Panc1 (cell line): ENCODE measurements at places on chromosomes 13 and 19. TPM values are rescaled to one million over a fixed set of nuclear protein-coding genes. Genes with fewer than 3 reads are reported as not detected.
A peak's percentile ranks its signal among the peaks of the same experiment; 100 is the strongest.

- H3K36me3 ChIP-seq: no peaks in the 10 kb centered on the region
- H3K27me3 ChIP-seq: no peaks in the 10 kb centered on the region
- no peak for DNase-seq
- no peaks in the 10 kb centered on the region for H3K4me1 ChIP-seq
- H3K4me3 ChIP-seq: no peak overlapping the region
Measured at GRCh38 chr13:107477772-107478379, 737.5 kb downstream of the LIG4 start.

GRCh38 chr13:112249644-112250610, 126.2 kb upstream of the SPACA7 start:
- no peak for DNase-seq
- no peaks in the 10 kb centered on the region for H3K4me1 ChIP-seq
- H3K4me3 ChIP-seq: no peak overlapping the region

- H3K27ac ChIP-seq: no peak overlapping the region
- H3K4me1 ChIP-seq: no peaks in the 10 kb centered on the region
- no peaks in the 10 kb centered on the region for H3K36me3 ChIP-seq
- no peak for DNase-seq
- no peak overlapping the region for H3K4me3 ChIP-seq
Measured at GRCh38 chr13:102729560-102730270, 34.9 kb upstream of the METTL21C start.

DNA sequence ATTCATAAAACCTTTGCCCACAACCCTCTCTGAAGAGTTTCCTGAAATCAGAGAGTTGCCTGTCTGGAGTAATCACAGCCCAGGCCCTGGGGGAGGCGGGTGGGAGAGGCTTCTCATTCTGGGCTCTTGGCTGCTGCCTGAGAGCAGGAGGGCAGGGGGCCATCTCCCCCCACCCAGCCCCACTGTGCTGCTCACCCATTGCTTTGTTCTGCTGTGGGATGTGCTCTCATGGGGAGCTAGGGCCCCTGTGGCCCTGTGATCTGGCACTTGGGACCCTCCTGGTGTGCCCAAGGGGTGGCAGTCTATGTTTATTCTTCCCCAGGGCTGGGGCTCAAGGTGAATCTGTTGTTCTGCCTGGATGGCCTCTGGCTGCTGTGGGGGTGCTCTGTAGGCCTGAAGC, 6.1 kb downstream of the KCTD15 start:
- H3K4me1 ChIP-seq: no peaks in the 10 kb centered on the region
- no peak for DNase-seq
- H3K36me3 ChIP-seq: 0 out of 2 replicates have a peak, but pooled peaks cover 3% of the 10 kb centered on the region
- no peak overlapping the region for H3K27ac ChIP-seq
- no peak overlapping the region for H3K4me3 ChIP-seq

KISS1R gene
- total RNA-seq: 0.92 TPM

DNA sequence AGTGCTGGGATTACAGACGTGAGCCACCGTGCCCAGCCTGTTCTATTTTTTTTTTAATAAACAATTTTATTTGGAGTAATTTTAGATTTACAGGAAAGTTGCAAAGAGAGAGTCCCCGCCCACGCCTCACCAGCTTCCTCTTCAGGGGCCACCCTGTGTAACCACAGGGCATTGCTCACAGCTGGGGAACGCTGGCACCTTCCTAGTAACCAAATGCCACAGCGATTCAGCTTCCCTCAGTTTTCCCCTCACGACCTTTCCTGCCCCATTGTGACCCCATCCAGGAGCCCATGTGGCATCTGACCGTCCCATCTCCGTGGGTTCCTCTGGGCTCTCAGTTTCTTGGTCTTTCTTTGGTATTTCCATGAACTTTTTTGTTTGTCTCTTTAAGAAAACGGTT, 83.9 kb downstream of the GNG7 start:
- H3K36me3 ChIP-seq: no peaks in the 10 kb centered on the region
- no peak overlapping the region for H3K4me3 ChIP-seq
- H3K4me1 ChIP-seq: peaks cover 24% of the 10 kb centered on the region

GRCh38 chr19:46015687-46016425, 7.0 kb downstream of the PGLYRP1 start:
- no peaks in the 10 kb centered on the region for H3K36me3 ChIP-seq
- H3K27me3 ChIP-seq: no peaks in the 10 kb centered on the region
- no peak overlapping the region for H3K27ac ChIP-seq
- peaks cover 3% of the 10 kb centered on the region; the same call in 1 of the 2 replicates for H3K4me1 ChIP-seq

DNA sequence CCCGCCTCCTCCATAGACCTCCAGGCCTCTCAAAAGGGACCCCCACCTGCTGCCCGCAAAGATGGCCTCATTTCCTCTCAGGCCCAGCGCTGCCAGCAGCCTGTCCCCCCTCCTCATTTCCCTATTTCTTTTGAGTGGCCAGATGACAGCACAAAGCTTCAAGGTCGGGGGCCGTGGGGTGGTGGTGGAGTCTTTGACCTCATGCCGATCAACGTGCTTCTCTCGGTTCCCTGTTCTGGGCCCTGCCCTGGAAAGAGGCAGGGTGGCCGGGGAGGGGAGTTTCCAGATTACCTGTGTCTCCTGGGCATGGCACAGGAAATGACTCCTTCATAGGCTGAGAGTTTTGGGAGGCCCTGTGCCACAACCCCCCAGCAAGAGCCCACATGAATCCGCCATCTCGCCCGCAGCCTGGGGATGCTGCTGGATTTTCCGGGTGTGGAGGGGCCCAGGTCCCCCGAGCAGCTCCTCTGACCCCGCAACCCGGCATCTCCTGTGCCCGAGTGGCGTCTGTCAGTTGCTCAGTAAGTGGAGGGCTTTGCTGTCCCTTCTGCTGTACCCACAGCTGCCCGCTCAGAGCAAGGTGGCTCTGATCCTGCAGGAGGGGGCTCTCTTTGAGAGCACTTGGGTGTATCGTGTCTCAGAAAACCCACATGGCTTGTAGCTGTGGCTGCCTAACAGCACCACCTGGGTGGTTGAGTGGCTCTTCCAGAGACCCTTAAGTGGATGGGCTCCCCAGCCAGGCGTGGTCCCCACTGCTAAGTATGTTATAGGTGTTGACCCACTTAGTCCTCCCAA, 139.4 kb downstream of the SIPA1L3 start:
- no peak overlapping the region for H3K27ac ChIP-seq
- no peaks in the 10 kb centered on the region for H3K27me3 ChIP-seq
- no peaks in the 10 kb centered on the region for H3K36me3 ChIP-seq
- no peaks in the 10 kb centered on the region for H3K4me1 ChIP-seq
- H3K4me3 ChIP-seq: no peak overlapping the region
- no peak for DNase-seq

DNA sequence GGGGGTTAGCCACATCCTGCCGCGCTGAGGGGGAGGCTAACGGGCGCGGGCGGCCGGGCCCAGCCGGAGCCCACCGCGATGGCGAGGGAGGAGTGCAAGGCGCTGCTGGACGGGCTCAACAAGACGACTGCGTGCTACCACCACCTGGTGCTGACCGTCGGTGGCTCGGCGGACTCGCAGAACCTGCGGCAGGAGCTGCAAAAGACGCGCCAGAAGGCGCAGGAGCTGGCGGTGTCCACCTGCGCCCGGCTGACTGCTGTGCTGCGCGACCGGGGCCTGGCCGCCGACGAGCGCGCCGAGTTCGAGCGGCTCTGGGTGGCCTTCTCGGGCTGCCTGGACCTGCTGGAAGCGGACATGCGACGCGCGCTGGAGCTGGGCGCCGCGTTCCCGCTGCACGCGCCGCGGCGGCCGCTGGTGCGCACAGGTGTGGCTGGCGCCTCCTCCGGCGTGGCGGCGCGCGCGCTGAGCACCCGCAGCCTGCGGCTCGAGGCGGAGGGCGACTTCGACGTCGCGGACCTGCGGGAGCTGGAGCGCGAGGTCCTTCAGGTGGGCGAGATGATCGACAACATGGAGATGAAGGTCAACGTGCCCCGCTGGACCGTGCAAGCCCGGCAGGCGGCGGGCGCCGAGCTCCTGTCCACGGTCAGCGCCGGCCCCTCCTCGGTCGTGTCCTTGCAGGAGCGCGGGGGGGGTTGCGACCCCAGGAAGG, 692 bp downstream of the RGS9BP start:
- peaks cover 11% of the 10 kb centered on the region; the same call in 1 of the 2 replicates for H3K4me1 ChIP-seq
- peak overlapping the region; percentile 95 for H3K4me3 ChIP-seq
- no peaks in the 10 kb centered on the region for H3K36me3 ChIP-seq
- no peak overlapping the region for H3K27ac ChIP-seq
- no peaks in the 10 kb centered on the region for H3K27me3 ChIP-seq
- no peak for DNase-seq

POU2F2 gene
- 0.10 TPM for total RNA-seq

- no peaks in the 10 kb centered on the region for H3K27me3 ChIP-seq
- peak overlapping the region; percentile 85 for H3K27ac ChIP-seq
- no peak overlapping the region for H3K4me3 ChIP-seq
- H3K36me3 ChIP-seq: peaks cover 3% of the 10 kb centered on the region
- DNase-seq: no peak
- peaks cover 88% of the 10 kb centered on the region for H3K4me1 ChIP-seq
Measured at GRCh38 chr19:33050110-33050509, 14.6 kb downstream of the RHPN2 start.

DNA sequence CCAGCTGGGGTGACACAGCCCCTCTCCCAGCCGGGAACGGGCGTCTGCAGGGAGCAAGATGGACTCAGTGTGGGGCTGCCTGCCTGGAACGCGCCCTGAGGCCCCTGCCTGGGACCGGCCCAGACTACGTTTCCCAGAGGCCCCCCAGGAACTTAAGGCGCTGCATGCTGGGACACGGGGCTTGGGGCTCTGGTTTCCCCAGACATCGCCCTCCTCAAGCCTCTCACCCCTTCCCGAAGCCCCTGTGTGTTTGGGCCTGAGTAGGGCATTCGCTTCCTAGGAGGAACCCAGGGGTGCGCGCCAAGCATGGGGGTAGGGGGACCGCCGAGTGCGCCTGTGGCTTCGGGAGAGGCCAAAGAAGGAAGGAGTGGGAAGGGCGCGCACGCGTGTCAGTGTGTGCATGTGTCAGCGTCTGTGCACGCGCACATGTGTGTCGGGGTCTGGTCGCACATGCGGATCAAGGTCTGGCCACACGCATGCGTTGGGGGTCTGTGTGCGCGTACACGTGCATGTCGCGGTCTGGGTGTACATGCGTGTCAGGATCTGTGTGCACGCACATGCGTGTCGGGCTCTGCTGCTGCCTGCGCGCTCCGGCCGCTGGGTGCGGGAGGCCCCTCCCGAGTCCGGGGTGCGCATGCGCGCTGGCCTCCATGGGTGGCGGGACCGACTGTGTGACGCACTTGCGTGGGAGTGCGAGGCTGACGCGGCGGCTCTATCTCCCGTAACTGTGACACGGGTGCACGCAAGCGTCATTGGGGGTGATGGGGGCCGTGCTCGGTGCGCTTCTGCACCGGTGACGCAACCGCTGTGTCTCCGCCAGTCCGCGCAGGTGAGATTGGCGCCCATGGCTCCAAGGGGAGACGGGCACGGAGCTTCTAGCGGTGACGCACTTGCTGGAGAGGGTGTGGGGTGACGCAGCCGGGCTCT, 16.2 kb downstream of the ZNF331 start:
- H3K27me3 ChIP-seq: no peaks in the 10 kb centered on the region
- DNase-seq: peak; percentile 51
- H3K4me1 ChIP-seq: 0 out of 2 replicates have a peak, but pooled peaks cover 9% of the 10 kb centered on the region
- peak overlapping the region; percentile 80 for H3K4me3 ChIP-seq
- H3K36me3 ChIP-seq: no peaks in the 10 kb centered on the region

DNA sequence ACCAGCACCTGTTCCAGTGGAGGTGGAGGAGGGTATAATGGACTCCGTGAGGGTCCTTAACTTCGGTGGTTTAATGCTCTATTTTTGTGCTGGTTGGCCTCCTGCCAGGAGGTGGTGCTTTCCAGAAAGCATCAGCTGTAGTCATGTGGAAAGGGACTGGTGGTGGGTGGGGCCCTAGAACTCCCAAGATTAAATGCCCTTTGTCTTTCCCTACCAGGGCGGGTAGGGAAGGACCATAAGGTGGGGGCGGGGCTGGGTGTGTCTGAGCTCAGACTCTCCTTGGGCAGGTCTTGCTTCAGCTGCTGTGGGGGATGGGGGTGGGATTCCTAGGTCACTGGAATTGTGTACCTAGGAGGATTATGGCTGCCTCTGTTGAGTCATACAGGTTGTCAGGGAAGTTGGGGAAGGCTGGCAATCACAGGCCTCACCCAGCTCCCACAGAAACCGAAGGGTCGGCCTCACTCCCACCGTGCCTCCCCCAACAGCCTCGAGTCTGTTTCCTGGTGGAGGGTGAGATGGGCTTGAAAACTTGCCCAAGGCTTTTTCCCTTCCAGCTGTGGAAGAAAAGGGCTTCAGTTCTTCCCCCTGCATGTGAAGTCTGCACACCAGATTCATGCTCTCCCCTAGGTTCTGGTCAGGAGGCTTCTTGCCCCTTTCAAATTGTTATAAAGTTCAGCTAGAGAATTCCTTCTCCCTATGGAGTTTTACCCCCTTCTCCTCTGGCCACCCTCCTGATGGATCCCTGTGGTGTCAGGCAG, 60.3 kb upstream of the CLDN10 start:
- H3K27ac ChIP-seq: no peak overlapping the region
- no peaks in the 10 kb centered on the region for H3K27me3 ChIP-seq
- no peak overlapping the region for H3K4me3 ChIP-seq
- H3K36me3 ChIP-seq: no peaks in the 10 kb centered on the region
- no peak for DNase-seq

- DNase-seq: no peak
- H3K27ac ChIP-seq: no peak overlapping the region
- no peaks in the 10 kb centered on the region for H3K36me3 ChIP-seq
- H3K27me3 ChIP-seq: no peaks in the 10 kb centered on the region; the same call in none of the 2 replicates
Measured at GRCh38 chr13:42959615-42960014, 32.4 kb downstream of the EPSTI1 start.

FAAP24 gene
- 16.0 TPM for total RNA-seq

FRY gene
- total RNA-seq: 0.18 TPM

- H3K4me1 ChIP-seq: no peaks in the 10 kb centered on the region
- no peak overlapping the region for H3K27ac ChIP-seq
- no peaks in the 10 kb centered on the region for H3K36me3 ChIP-seq
- H3K27me3 ChIP-seq: no peaks in the 10 kb centered on the region
Measured at GRCh38 chr13:93356469-93356868, 129.9 kb downstream of the GPC6 start.

- no peak overlapping the region for H3K4me3 ChIP-seq
- no peaks in the 10 kb centered on the region for H3K27me3 ChIP-seq
- H3K36me3 ChIP-seq: no peaks in the 10 kb centered on the region
- no peak overlapping the region for H3K27ac ChIP-seq
Measured at GRCh38 chr13:32476021-32476731, 48.2 kb upstream of the N4BP2L1 start.
